ENCODE measurements at places on chromosomes 4 and X.

DNA sequence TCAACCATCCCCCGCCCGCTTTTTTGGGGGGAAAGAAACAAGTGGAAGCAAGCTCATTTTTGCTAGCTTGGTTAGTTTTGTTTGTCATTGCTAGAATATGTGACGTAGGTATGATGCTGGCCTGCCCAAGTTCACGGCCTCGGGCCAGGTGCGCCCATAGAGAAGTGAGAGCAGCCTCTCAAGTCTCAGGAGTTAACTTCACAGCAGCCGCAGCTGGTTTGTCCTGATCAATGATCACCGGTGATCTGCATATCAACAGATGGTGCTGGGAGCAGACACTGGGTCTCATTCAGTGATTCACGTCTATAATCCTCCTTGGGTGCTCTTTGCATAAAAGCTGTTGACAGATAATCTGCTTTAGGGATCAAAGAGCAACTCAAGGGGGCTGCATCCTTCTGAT, 50.1 kb downstream of the ENPP6 start:
- H3K27me3 ChIP-seq, result no peaks in the 10 kb centered on the region
- no peak for DNase-seq
- H3K4me1 ChIP-seq, result no peaks in the 10 kb centered on the region
- H3K4me3 ChIP-seq, result no peak overlapping the region
- no peak overlapping the region for H3K27ac ChIP-seq

DNA sequence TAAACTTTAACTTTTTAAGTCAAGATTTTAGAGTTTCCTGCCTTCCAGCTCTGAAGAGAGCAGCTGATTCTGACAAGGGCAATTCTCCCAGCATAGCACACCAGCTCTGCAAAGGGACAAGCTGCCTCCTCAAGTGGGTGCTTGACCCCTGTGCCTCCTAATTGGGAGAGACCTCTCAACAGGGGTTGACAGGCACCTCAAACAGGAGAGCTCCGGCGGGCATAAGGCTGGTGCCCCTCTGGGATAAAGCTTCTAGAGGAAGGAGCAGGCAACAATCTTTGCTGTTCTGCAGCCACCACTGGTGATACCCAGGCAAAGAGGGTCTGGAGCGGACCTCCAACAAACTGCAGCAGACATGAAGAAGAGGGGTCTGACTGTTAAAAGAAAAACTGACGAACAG, 872.9 kb upstream of the PCDH10 start:
- H3K27ac ChIP-seq, result no peak overlapping the region
- DNase-seq, result no peak
- no peaks in the 10 kb centered on the region for H3K27me3 ChIP-seq
- no peaks in the 10 kb centered on the region for H3K36me3 ChIP-seq
- no peaks in the 10 kb centered on the region for H3K4me1 ChIP-seq
- H3K4me3 ChIP-seq, result no peak overlapping the region

- H3K27me3 ChIP-seq, result no peaks in the 10 kb centered on the region
- no peak overlapping the region for H3K27ac ChIP-seq
- H3K4me1 ChIP-seq, result no peaks in the 10 kb centered on the region
- DNase-seq, result no peak
Observed at GRCh38 chr4:80393246-80393969, 57.9 kb downstream of the CFAP299 start.

- no peaks in the 10 kb centered on the region for H3K36me3 ChIP-seq
- no peak for DNase-seq
- H3K27ac ChIP-seq, result no peak overlapping the region
- no peaks in the 10 kb centered on the region for H3K4me1 ChIP-seq
- no peak overlapping the region for H3K4me3 ChIP-seq
- H3K27me3 ChIP-seq, result no peaks in the 10 kb centered on the region
Observed at GRCh38 chrX:107485013-107485412, 35.6 kb downstream of the FRMPD3 start.

- no peaks in the 10 kb centered on the region for H3K4me1 ChIP-seq
- no peaks in the 10 kb centered on the region for H3K27me3 ChIP-seq
- no peak for DNase-seq
Observed at GRCh38 chrX:67613366-67613765, 69.5 kb downstream of the AR start.

DNA sequence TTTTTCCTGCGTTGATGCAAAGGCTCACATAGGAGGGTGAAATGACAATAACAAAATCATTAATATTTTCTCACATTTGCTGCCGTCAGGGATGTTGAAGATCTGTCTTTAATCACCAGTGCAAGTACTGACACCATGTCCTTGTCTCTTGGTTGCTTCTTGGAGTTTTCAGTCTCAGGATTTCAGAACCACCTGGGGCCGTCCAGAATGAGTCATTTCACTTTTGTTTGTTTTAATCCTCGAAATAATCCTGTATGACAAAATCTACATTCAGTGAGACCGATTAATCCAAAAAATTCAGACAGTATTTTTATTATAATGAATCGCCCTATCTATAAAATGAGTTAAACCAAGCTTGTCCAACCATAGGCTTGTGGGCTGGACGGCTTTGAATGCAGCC, 47.2 kb downstream of the NEIL3 start:
- no peaks in the 10 kb centered on the region for H3K4me1 ChIP-seq
- no peak for DNase-seq
- no peak overlapping the region for H3K4me3 ChIP-seq
- H3K36me3 ChIP-seq, result no peaks in the 10 kb centered on the region
- no peaks in the 10 kb centered on the region for H3K27me3 ChIP-seq

Measured in right lobe of liver (tissue), 6 donors.